Vagina (tissue), 2 donors: ENCODE measurements at places on chromosomes 1 and 21.

GRCh38 chr1:81800695-81801650, at the start of gene ADGRL2:
Gene ADGRL2 (plus strand): TSS chr1:81800934. CDS start chr1:81836985, 36,051 bp downstream.
- peak; percentile 96 for DNase-seq

DNA sequence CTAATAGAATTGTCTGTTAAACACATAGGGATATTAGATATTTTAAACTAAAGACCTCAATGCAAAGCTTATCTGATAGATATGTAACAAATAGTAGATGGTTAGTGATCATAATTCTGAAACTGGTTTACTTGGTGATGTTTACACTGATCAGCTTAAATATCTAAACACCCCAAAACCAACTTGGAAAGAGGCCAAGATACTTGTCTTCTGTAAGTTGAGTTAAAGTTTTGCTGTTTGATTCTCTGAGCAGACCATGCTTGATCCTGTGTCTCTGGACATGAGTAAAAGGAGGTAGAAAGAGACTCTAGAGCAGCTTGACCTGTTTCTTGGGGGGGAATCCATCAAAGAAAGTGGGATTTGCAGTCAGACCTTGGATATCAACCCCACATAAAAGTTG, 107.5 kb downstream of the NEK7 start:
- no peak for DNase-seq

GRCh38 chr1:200971955-200972711, 51.4 kb downstream of the KIF21B start:
- DNase-seq = no peak

GRCh38 chr21:38798481-38798882, 7.2 kb upstream of the ETS2 start:
- no peak for DNase-seq

- DNase-seq = no peak
Observed at GRCh38 chr1:153991151-153991630, 629 bp downstream of the RPS27 start.

GRCh38 chr21:37208056-37208721, 58.9 kb downstream of the VPS26C start:
- DNase-seq = no peak

GRCh38 chr1:226223157-226223785, at the start of gene MIXL1:
Gene MIXL1 (plus strand): TSS chr1:226223664. CDS start chr1:226223682, 18 bp downstream.
- DNase-seq = no peak
